Nephron progenitor cell (in vitro differentiated cells): ENCODE measurements at places on chromosomes 4 and X.

DNA sequence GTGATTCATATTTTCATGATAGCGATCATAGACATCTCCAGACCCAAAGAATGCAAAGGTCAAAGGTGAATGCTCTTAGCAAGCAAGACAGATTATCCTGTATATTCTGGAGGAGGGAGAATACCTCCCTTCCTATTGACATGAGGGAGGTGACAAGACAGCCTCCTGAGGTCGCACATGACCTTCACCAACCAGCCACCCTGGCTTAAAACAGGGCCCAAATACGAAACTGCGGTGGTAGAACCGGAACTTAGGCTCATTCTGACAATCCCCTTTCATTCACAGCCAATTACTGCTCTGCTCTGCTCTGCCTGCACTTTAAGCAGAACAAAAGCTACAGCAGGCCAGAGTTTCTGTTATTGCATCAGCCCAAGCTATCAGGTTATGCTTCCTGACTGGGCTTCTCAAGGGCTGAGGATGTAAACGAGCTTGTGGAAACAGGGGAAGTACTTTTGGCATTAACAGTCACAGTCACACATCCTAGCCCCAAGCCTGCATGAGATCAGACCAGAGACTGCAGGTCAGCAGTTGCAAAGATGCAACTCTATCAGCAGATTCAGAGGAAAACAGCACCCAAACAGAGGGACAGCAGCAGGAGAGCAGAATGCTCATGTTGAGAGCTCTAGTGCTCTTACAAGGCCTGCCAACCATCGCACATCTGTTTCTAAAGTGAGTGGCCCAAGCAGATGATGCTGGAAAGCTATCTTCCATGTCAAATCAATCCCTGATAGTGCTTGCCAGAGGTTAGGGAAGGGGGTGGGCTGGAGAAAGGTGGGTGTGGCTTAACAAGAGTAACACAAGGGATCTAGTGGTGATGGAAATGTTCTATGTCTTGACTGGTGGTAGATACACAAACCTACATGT is 51.3 kb upstream of the MAP3K15 start:
- DNase-seq: no peak

GRCh38 chrX:105190252-105190853 is 30.1 kb downstream of the TEX13A start:
- DNase-seq: peak; percentile 30

GRCh38 chr4:3317011-3317655 is 24.3 kb downstream of the RGS12 start:
- DNase-seq: no peak

GRCh38 chr4:13470379-13470778 is 13.8 kb downstream of the RAB28 start:
- DNase-seq: no peak

GRCh38 chrX:26522501-26522900 is 306.5 kb downstream of the MAGEB5 start:
- no peak for DNase-seq

- DNase-seq: no peak
These were observed 1070.4 kb upstream of the ADGRL3 start for GRCh38 chr4:60129740-60130139.

DNA sequence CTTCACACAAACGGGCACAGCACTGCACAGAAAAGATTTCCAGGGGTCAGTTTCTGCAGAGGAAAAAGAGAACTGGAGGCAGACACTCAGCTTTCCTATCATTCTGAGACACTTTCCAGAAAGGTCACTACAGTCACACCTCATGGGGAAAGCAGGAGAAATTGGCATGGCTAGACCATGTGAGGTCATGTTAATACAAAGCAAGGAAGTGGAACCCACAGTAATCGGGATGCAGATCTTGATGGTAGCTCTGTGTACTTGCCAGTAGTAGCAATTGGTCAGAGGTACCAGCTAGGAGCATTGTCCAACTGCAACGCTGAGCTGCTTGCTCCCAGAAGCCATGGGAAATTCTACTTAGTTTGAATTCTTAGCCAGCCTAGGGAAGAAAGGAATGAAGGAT is 255.3 kb upstream of the PCDH10 start:
- no peak for DNase-seq

DNA sequence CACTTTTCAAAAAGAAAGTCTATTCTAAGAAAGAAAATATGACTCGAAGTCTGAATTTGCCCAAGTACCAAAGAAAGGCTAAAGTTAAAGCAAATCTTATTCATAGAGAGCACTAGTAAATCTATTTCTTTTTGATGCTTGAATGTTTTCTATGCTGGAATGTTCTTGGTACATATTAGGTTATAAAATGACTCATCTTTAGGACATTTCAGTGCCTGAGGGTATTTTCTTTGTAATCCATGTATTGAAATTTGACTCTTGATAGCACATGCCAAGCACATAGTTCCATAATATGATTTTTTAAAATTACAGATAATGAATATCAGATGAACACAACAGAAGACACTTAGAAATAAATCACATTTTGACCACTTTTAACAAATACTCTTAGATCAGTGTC is 232.8 kb downstream of the TRIML1 start:
- DNase-seq: no peak

DNA sequence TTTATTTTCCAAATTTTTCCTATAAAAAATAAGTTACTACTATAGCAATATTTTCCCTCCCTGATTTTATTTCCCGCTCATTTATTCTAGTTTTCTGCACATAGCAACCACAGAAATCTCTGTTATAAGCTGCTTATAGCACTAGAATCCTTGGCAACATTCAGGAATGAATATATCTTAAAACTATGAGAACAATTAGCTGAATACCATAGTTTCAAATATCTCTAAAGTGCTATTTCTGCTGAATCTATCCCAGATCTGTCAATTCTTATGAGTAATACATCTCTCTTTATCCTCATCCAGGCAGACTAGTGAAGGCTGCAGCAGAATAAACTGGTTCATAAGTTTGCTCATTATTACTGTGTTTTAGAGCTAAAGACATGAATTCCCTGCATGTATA is 622.9 kb upstream of the DIPK2B start:
- no peak for DNase-seq

DNA sequence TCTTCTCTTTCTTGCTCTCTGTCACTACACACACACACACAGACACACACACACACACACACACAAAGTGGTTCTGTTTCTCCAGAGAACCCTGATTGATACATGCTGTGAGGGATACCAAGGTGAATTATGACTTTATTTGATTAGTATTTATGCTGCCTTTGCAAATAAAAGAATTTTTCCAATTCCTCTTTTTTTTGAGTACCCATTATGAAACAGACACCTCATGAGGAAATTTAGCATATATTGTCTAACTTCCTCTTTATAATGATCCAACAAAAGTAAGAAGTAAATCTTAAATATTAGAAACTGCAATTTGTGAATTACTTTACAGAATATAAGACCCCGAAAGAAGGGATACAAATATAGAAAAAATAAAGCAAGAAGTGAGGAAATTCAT is 14.3 kb upstream of the RAB28 start:
- DNase-seq: no peak

GRCh38 chr4:11197631-11198341 is 230.9 kb downstream of the HS3ST1 start:
- DNase-seq: no peak

DNA sequence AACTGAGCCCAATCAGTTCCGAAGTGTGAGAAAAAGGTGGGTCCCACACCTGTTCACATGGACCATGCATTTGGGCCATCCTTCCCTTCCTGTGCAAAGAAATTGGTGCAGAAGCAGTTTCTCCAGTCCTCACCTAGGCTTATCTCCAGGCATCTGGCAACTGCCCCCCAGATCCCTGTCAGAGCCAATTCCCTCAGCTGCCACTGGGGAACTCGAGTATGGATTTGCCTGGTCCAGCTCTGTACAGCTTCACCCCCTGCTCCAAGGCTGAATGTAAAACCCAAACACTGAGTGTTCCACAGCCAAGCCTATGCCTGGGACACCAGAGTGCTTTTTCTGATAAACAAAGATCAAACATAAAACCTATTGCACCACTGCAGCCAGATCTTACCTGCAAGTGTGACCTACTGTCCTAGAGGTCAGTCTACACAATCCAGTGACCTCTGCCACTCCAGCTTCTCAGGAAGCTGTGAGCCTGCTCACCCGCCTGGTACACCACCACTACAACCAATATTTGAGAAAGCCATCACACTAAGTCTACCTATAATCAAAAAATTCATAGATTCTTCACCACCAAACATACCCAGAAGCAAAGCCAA is 136.4 kb downstream of the STPG2 start:
- DNase-seq: no peak

DNA sequence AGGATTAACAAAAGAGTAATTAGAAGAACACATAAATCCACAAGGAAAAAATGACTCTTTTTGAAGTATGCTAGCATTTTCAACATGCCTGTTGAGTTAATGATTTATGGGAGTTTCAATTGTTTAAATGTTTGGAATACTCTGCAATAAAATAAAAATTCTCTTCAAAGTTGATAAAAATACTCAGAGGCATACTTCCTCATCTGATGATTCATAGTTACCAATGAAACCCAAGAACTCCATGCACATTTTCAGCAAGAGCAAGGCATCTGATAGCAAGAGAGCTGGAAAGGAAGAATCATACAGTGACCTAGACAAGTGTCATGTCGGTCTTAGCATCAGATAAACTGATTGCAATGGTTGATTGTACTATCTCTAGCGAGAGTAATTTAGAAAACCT is 443.7 kb upstream of the ATOH1 start:
- no peak for DNase-seq

DNA sequence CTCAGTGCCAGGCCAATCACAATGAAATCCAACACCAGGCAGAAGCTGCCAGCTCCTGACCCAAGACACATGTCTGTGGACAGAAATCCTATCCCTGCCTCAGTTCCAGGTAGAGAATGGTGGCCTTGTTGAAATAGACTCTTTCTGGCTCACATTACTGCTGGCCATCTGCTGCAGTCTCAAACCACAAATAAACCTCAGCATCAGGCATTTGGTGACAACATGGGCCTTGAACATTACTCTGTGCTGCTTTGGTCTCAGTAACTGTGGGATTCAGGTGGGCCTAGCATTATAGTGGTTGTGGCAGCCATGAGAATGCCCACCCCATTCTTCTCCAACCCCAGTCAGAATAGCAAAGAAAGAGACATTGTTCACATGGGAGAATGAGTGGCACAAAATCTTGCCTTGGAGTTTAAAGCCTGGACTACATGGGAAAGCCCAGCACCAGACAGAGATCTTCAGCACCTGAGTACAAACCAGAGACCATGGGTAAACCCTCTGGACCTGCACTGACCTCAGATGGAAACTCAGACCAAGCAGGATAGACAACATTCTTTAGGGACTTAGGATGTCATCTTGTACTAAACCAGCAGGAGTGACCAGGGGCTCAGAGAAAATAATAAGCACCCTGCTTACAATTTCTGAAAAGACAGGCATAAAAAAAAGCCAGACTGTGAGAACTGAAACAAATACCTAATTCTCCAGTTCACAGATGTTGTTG is 50.4 kb upstream of the TRAM1L1 start:
- DNase-seq: no peak

DNA sequence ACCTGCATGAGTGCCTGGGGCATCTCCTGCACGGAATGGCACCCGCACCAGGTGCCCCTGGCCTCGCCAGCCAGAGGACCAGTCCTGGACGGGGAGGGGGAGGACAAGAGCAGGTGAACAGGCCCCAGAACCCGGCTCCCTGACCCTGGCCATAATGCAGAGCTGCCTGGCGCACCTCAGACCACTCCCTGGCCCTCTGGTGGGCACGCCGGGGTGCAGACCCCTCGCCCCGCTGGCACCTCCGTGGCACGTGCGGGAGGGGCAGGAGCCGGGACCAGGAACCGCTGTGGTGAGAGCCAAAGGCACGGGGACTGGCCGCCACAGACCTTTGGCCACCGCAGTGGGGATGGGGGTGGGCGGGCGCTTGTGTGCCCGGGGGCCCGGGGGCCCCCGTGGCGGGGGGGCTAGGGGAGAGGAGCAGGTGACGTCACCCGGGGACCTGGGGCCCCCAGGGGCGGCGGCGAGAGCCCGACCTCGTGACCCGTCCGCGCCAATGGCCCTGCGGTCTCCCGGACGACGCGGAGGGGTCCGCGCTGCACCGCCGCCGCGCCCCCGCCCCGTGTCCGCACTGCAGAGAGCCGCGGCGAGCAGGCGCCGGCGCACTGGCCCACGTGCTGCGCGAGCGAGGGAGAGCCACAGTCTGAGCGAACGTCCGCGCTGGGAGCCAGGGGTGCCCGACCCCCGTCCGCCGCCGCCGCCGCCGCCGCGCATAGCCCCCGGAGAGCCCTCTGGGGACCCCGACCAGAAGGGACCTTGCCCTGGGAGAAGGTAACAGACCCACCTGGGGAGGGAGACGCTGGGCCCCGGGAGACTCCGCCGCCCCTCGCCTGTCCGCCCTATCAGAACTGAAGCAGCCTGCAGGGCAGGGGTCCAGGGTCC is at the start of gene PNMA3:
Gene PNMA3, plus strand, starts transcription at position 600 of the 879 bp plus-strand sequence. CDS start 586 bp downstream, outside the sequence.
- DNase-seq: peak; percentile 63

- DNase-seq: no peak
These were observed 671.2 kb downstream of the PCDH18 start for GRCh38 chr4:136861091-136861490.

- no peak for DNase-seq
These were observed 37.1 kb upstream of the ADH1C start for GRCh38 chr4:99389606-99390005.

DNA sequence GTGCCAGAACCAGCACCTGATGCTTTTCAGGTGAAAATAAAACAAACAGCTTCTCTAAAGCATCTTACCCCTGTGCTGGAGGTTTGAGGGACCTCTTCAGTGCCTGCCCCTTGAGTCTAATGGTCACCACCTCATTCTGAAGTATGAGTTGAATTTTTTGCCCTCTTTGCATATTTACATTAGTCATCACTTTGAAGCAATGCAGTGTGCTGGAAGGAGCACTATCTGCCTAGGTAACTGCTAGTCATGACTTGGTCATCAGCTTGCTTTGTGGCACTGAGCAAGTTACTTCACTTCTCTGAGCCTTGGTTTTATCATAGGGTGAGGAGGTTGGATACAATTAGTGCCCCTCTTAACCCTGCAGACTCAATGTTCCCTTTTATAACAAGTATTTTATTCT is 44.9 kb downstream of the SPATA18 start:
- no peak for DNase-seq

DNA sequence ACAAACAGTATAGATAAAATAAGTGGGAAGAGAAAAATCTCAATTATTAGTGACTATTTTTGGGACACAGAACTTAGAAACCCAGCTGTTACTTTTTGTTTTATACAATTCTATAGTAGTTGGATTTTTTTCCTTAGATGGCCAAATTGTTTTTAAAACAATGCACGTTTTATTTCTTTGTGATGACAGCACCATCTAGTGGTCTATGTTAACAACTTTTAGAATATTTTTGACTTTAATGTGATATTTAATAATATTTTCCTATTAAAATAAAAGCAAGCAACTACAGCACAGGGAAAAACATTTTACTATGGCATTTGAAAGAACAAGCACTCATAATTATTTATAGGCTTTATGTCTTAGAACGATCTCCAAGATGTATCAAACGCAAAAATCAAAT is 5.6 kb upstream of the SMIM31 start:
- no peak for DNase-seq

DNA sequence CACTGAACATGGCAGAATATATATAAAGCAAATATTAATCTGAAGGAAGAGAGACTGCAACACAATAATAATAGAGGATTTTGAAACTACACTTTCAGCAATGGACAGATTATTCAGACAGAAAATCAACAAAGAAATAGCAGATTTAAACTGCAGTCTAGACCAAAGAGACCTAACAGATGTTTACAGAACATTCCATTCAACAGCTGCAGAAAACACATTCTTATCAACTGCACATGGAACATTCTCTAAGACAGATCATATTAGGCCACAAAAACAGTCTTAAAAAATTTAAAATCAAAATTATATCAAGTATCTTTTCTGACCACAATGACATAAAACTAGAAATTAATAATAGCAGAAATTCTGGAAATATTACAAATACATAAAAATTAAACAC is 27.1 kb downstream of the CENPE start:
- DNase-seq: no peak

GRCh38 chr4:5894266-5894665 is 1.4 kb upstream of the CRMP1 start:
- peak; percentile 37 for DNase-seq
